ENCODE measurements at places on chromosomes 5 and 9. TPM values are rescaled to one million over a fixed set of nuclear protein-coding genes. Genes with fewer than 3 reads are reported as not detected.
A peak's percentile ranks its signal among the peaks of the same experiment; 100 is the strongest.

The WDR36 gene
- total RNA-seq = 33.4 TPM

The TMEM267 gene
- total RNA-seq = 20.9 TPM

The SPATA31E1 gene
- not detected for total RNA-seq

The JAK2 gene
- total RNA-seq = 12.3 TPM

The OTP gene
- total RNA-seq = 0.17 TPM

The NMUR2 gene
- total RNA-seq = not detected

The RNF208 gene
- 4.9 TPM for total RNA-seq

The C6 gene
- not detected for total RNA-seq

GRCh38 chr9:131082774-131083512 lies 13.4 kb upstream of the AIF1L start:
- DNase-seq = no peak

DNA sequence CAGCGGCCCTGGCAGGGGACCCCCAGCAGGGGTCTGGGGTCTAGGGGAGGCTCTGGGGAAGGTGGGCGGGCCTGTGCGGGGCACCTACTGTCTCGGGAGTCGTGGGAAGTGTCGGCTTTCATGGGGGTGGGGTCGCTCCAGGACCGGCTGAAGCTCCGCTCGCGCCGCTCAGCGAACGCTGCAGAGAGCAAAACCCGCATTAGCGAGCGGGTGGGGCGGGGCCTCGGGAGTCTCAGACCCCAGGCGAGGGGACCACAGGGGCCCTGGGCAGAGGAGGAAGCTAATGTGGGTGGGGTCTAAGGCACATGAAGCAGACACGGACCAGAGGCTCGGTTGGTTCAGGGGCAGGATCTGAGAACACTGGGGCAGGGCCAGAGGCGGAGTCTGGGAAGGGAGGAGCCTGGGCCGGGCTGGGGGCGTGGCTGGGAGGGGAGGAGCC lies 5.5 kb downstream of the NSMF start:
- DNase-seq = no peak

- DNase-seq = peak; percentile 31
These were observed 25.7 kb upstream of the EEIG1 start for GRCh38 chr9:128006332-128006996.

- DNase-seq = no peak
These were observed 58.6 kb upstream of the MEF2C start for GRCh38 chr5:88941581-88941980.

DNA sequence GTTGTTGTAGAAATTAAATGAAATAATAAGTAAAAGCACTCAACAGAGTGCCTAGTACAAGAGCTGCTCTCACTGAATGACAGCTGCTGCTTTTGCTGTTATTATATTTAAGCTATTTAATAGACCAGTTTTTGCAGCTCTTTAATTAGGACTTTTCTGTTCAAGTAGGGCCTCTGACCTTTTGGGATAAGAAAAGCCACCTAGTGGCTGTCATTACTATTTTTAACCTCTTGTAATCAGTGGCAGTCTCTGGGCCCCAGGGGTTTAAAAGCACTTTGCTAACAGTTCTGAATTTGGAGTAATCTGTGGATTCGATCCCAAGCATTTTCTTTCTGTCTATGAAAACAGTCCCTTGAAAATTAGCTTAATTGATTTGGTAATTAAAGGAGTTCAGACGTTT lies 121.1 kb downstream of the NUDT12 start:
- DNase-seq = no peak

DNA sequence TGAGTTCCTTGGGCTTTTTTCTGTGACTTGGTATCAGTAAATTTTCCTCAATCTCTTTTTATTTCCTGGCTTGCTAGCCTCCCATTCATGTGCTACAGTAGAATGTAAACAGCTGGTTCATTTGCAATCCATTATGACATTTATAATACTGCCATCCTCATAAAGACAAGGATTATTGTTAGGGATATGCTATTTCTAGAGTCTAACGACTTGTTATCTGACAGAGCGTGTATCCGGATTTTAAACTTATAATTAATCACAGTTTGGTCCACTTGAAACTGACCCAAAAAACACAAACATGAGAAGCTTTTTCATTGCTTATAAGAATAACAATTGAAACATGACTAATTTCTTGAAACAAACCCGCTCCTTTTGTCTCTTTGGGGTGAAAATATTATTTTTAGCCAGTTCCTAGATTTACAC lies 585.8 kb downstream of the TLE4 start:
- DNase-seq = peak; percentile 82

GRCh38 chr5:65555287-65555686 lies 7.7 kb downstream of the CENPK start:
- DNase-seq = peak; percentile 3

GRCh38 chr9:138042640-138043039 lies 165.1 kb downstream of the CACNA1B start:
- no peak for DNase-seq
